Stimulated activated CD8-positive, alpha-beta memory T cell treated with anti-CD3 and anti-CD28 coated beads, Interleukin-7, amount 100 ng/mL, for 4 hours (primary cell): ENCODE measurements at places on chromosomes 7 and 10.

DNA sequence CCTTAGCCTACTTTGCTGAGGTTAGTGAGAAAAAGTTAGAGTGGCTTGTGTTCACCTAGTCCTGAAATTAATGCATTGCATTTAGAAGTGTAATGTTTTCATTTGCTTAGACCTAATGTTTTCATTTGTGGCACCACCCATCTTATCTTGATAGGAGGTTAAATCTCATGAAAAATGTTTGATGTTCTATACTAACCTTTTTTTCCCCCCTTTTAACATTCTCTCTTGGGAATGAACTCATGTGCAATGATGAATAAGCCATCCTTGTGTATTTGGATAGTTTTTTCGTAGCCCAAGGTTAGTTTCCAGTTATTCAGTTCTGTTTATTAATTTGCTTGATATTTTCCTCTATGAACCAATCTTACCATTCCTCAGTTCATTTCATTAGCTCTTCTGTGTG lies 2.8 kb downstream of the FHIP2A start:
- no peak for DNase-seq

GRCh38 chr7:17371671-17372524 lies 73.4 kb downstream of the AHR start:
- no peak for DNase-seq

DNA sequence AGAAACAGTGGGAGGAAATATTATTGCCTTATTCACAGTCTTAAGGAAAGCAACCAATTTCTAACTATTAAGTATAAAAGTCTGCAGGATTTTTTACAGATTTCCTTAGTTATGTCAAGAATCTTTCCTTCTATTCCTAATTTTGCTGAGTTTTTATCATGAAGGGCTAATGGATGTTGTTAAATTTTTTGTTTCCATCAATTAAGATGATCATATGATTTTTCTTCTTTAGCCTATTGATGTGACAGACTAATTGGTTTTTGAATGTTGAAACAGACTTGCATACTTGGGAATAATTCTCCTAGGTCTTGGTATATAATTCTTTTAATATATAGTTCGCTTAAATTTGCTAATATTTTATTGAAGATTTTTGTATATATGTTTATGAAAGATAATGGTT lies 569.1 kb upstream of the KCND2 start:
- no peak for DNase-seq

DNA sequence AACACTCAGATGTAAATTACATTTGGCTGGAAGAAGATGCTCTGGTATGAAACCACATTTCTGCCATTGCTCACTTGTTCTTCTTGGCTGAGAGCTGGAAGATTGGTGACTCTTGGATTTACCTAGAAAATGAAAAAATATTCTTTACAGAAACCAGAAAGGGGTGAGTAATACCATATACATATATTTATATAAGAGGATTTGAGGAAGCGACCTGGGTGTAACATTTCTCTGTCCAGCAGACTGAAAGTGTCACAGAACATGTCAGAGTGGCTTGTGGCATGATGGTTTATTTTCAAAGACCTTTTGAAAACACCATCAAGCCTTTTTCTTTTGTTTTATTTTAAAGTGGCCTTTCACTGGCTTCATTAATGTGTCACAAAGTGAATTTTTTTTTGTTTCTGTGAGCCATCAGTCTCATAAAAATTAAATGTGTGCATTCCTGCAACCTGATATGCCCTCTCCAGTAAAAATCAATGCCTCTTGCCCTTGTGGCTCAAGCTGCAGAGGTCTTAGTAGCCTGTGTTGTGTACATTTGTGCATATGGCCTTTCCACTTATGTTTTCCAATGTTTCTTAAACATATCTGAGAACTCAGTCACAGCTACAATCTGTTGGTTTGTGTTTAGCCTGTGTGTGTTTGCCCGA lies 23.5 kb downstream of the CREB5 start:
- DNase-seq = no peak

DNA sequence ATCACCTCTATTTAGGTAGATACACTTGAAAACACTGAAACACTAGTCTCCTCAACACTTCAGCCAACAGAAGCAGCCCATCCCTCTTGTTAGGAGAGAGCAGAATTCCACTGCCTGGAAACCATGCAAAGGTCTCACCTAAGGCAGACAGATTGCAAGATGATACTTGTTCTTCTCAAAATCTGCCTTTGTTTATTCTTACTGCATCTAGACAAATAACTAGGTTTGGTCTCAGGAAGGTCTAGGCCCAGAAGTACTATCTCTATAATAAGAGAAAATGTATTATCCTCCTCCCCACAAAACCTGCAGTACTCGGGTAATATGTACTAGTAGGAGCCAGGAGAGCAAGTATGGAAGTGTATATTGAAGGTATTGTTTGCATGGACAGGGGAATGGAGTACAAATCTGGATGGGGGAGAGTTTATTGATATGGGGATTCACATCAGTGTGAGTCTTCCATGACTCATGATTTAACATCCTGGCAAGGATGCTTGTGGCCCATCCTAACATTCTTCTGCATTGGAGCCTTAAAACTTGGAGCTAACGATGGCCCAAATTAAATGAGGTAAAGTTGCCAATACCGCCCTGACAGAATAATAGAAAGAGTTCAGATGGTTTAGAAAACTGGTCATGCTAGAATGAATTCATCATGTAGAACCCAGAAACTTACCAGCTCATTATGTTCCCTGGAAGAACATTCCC lies 109.2 kb downstream of the EPC1 start:
- DNase-seq = no peak

GRCh38 chr7:104065491-104065890 lies 76.0 kb upstream of the RELN start:
- no peak for DNase-seq

DNA sequence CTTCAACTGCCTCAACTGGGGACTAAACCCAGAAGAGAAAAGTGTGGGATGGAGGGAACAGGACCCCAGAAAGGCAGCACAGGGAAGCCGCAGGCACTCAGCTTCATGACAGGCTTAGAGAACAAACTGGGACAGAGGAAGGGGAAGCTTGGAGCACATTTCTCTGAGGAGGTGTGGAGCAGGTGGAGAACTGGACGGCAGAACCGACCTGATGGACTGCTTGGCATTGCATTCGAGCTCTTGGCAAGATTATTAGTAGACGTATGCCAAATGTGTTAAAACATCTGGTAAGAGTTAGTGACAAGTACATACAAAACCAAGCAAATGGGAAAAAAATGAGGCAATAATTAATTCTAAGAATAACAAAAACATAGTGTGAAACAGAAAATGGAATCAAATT lies 335.7 kb downstream of the SFMBT2 start:
- no peak for DNase-seq

GRCh38 chr7:43616977-43617376 lies 34.1 kb downstream of the STK17A start:
- no peak for DNase-seq
